Stromal cell of bone marrow (primary cell): ENCODE measurements at places on chromosomes 1 and 21.

DNA sequence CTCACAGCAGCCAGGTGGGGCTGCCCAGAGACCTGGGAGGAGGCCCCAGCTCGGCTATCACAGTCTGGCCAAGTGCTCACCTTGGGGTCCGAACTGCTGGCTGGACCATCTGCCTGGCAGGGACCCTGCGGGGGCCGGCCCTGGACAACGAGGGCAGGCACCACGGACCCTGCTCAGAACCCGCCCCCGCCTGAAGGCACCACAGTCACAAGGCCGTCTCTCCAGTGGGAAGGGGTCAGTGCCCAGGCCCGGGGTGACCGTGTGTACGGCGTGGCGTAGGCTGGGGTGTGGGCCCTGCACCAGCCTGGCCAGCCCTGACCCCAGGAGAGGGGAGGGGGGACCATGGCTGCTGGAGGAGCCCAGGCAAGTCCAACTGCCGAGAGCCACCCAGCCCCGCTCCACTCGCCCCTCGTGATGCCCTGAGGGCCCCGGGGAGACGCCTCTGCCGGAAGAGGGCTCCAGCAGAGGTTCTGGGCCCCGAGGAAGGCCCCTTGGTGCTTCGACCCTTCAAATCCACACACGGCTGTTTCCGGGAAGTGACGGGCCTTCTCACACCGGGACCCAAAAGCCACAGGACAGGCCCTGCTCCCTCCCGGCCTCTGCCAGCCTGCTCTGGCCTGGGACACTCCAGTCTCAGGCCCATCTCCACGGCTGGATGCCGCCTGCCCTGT is 11.2 kb upstream of the RNF223 start:
- DNase-seq: no peak

DNA sequence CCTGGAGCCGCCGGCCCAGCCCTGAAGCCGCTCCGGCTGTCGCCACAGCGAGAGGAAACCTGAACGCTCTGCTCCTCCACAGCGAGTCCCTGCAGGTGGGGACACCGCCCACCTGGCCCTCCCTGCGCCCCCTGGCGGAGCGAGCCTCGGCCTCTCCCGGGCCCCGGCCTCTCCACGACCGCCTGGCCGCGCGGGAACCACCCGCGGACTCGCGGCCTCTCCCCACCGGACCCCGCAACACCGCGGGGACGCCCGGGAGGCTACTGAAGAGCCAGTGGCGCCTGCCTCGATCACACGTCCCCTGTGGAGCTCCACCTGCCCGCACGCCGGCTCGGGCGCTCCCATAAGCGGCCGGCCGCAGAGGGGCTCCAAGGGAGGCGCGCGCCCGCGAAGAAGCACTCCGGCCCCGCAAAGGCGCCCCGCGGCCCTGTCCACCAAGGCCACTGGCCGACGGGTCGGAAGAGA is 109.6 kb downstream of the KCNN3 start:
- no peak for DNase-seq

GRCh38 chr1:48055876-48056764 is 58.9 kb upstream of the TRABD2B start:
- no peak for DNase-seq

- no peak for DNase-seq
Observed at GRCh38 chr1:103170609-103171008, 62.3 kb upstream of the COL11A1 start.

- no peak for DNase-seq
Observed at GRCh38 chr21:45990741-45991605, 9.4 kb downstream of the COL6A1 start.

GRCh38 chr1:10642403-10643080 is 153.9 kb downstream of the CASZ1 start:
- DNase-seq: no peak

- peak; percentile 47 for DNase-seq
Observed at GRCh38 chr1:209318181-209319056, 265.1 kb upstream of the CAMK1G start.
